ENCODE measurements at places on chromosomes 13 and 19. TPM values are rescaled to one million over a fixed set of nuclear protein-coding genes. Genes with fewer than 3 reads are reported as not detected.

- no peak for DNase-seq
Measured at GRCh38 chr19:18310118-18310909, 12.6 kb downstream of the LSM4 start.

- peak; percentile 97 for DNase-seq
Measured at GRCh38 chr19:40750874-40751537, at the start of gene SNRPA. Gene SNRPA (plus strand): TSS chr19:40751203. CDS start chr19:40751409, 206 bp downstream.

- no peak for DNase-seq
Measured at GRCh38 chr19:46494941-46495785, 504 bp downstream of the PNMA8B start.

DNA sequence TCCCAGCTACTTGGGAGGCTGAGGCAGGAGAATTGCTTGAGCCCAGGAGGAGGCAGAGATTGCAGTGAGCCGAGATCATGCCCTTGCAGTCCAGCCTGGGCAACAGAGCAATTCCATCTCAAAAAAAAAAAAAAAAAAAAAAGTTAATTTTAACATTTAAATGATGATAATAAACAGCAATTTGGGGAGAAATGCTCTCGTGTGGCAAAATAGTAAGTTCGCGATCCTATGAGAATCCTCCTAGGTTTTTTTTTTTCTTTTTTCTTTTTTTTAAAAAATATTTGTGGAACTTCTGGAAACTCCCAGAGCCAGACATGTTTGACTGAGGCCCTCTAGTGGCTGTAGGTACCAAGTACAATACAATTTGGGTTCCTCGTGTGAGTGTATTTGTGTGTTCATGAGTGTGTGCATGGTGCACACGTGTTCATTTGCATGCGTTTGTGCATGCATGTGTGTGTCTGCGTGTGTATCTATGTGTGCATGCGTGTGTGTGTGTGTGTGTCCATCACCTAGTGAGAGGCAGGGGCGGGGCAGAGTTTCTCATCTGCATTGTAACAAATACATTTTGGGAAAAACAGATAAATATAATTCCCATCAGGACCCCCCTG is 31.2 kb downstream of the TMPRSS9 start:
- no peak for DNase-seq

- DNase-seq: no peak
Measured at GRCh38 chr19:52214241-52214640, 24.4 kb downstream of the PPP2R1A start.

DNA sequence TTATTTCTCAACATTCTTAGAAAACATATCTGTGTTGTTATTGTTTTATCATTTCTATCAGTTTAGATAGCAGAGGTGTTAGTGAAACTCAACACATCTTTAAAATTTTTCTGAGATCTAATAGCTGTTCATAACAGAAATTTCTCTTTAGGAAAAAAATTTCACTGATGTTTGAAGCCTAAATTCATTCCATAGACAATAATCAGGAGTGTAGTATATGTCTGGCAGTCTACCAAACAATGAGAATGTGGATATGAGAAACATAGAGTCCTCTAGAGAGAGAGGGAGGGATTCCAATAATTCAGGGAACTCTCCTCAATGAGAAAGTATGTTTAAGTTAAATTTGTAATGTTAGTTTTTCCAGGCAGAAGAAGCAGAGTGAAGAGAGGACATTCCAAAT is 118.2 kb upstream of the EDNRB start:
- no peak for DNase-seq

DNA sequence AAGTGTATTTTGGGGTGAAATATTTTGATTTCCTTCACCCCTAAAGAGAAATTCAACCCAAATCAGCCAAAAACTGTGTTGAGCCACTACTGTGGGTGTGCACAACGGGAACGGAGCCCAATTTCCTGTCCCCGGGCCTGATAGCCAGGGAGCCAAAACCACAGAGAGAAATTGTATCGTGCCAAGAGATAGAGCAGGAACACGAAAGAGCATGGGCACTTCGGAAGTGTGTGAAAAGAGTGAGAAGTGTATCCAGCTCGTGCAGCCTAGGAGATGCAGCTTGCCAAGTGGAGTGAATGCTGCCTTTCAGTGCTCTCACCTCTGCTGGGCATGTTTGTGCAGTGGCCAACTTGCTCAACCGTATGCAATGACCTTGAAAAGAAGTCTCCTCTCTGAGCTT is 19.4 kb upstream of the PLEKHF1 start:
- no peak for DNase-seq

DNA sequence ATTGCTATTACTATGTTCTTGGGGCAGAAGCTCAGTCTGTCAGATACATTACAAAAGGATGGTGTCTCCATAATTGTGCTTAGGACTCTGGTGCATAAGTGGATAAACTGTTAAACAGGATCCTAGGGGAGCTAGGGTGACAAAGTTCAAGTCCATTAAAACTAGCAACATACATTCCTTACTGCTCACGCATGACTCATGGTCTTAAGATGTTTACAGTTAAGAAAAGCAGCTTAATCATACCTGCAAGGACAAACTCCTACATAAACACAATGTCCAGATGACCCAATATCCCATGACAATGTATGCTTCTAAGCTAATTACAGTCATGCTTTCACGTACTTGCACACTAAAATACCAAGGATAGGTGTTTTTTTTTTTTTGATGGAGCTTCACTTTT is 3.5 kb upstream of the ZNF701 start:
- DNase-seq: no peak

DNA sequence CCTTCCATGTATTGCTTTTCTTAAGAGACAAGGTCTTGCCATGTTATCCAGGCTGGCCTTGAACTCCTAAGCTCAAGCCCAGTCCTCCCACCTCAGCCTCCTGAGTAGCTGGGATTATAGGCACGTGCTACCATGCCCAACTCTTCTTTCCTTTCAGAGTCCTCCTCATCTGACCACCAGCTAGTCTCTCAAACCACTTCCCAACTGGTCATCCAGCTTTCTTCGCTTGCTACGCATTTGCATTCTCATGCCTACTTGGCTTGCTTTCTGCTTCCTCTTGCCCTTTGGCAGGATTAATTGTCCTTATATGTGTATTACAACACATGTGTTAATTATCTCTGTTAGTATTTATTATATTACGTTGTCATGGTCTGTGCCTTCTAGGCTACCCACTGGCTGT is 6.3 kb downstream of the GPR18 start:
- no peak for DNase-seq

DNA sequence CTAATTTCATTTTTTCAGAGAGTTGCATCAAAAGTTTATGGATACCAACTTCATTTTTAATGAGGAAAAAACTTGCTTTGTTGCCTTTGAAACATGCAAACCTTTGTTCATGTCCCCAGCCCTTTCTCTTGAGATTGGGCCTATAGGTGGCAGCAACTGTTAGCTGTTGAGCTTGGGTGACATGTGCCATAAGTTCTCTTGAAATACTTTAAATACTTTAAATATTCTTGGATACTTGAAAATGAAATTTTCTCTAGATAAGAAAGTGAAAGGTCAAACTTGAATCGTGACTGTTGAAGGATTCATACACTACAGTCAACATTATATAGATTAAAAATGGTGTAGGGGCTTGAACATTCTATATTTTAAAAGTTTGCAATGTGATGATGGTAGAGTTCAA is 294.9 kb downstream of the NDFIP2 start:
- DNase-seq: peak; percentile 23

DNA sequence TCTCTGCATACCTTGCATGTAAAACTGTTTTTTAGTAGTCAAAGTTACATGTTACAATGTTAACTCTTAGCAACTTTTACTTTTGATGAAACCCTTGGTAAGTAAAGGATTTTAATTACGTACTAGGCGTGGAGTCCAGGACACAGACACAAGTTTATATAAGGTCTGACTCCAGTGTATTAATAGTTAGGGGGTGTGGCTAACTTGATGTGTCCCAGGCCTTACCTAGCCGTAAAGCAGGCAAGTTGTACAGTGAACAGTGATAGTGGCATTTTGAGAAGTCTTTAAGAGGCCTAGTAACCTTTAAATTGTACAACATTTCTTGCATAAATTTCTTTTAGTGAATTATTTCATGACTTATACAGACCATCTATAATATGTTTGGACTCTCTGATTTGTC is 5.9 kb downstream of the ZNF714 start:
- DNase-seq: no peak

Gene CDX2
- total RNA-seq: 0.11 TPM

Gene COX6B2
- 8.0 TPM for total RNA-seq

Gene ATP4B
- total RNA-seq: not detected

Gene LGALS7
- not detected for total RNA-seq

Gene CEACAM1
- total RNA-seq: 1.2 TPM

Gene OR4F17
- total RNA-seq: 0.25 TPM

Gene CLDND2
- 2.1 TPM for total RNA-seq

Gene MADCAM1
- total RNA-seq: 3.9 TPM

Gene GRIN2D
- 23.0 TPM for total RNA-seq

Gene CADM4
- total RNA-seq: 13.3 TPM

Gene PRODH2
- not detected for total RNA-seq
